ENCODE measurements at places on chromosomes 2 and 18.

DNA sequence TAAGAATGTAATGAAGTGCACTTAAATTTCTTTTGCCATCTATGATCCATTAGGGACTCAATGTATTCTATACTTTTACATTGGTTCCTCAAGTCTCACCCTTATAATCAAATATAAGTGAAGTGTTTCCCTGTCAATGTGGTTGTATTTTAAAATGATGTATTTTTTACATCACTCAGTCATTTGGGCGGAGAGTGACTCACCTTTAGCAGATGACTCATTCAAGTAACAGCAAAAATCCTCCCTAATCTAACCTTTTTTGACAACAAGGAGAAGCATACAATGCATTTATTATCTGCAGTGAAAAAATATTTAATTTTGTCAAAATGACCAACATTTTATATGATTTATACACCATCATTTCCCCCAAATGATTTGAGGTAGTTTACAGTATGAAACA is 94.4 kb downstream of the FANCL start:
- no peak for DNase-seq

- no peak for DNase-seq
These were observed 142.6 kb downstream of the DIS3L2 start for GRCh38 chr2:232104076-232104646.

DNA sequence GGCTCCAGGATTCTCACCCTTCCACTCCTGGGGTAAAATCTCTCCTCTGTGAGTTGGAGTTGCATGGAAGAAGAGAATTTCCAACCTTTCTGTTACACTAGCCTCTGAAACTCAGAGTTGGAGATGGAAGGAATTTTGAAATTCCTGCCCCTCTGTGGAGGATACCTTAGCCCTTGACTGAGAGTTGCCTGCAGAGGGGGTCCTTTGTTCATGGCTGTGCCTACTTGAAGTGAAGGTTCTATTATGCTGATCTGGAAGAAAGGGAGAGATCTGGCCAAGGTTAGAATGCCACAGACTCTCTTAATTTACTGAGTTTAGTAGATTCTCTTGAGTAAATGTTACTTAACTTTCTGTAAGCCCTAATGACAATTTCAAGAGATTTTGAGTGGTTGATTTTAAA is 626.6 kb upstream of the GYPC start:
- DNase-seq = no peak

DNA sequence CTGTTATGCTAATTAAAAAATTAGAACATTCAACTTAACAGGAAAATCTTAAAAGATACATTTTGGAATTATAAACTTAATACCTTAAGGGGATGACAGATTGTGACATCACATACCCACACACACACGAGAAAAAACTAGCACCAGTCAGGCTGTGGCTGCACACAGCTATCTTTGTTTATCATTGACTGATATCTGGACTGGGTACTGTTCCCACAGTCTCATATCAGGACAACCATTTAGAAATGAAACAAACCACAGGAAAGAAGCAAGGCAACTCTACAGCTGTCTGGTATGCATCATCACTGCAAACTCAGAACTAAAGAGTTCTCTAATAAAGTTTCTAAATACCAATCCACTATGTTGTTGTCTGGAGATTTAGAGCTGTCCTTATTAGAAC is 210.9 kb upstream of the SMAD7 start:
- DNase-seq = no peak

- DNase-seq = no peak
These were observed 63.6 kb downstream of the ZBTB7C start for GRCh38 chr18:48345596-48345995.

- no peak for DNase-seq
These were observed 147.7 kb upstream of the PKDCC start for GRCh38 chr2:41900101-41900577.

DNA sequence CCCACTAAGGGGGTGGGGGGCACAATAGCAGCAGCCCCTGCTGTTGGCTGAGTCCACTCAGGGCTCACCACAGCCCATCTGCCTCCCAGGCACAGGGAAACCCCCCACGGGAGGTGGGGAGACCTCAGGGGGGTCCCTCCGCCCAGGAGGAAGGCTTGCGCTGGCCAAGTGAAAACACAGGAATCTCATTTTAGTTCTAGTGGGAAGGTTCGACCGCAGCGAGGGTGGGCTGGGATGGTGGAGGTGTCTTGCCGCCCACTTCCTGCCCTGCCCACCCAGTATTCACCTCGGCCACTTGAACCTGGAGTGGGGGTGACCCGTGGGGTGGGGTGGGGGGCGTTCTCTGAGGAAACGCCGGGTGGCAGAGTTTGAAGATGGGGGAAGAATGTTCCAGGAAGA is 6.9 kb upstream of the BOK start:
- DNase-seq = no peak

GRCh38 chr2:64283641-64284361 is 139.6 kb upstream of the PELI1 start:
- no peak for DNase-seq

DNA sequence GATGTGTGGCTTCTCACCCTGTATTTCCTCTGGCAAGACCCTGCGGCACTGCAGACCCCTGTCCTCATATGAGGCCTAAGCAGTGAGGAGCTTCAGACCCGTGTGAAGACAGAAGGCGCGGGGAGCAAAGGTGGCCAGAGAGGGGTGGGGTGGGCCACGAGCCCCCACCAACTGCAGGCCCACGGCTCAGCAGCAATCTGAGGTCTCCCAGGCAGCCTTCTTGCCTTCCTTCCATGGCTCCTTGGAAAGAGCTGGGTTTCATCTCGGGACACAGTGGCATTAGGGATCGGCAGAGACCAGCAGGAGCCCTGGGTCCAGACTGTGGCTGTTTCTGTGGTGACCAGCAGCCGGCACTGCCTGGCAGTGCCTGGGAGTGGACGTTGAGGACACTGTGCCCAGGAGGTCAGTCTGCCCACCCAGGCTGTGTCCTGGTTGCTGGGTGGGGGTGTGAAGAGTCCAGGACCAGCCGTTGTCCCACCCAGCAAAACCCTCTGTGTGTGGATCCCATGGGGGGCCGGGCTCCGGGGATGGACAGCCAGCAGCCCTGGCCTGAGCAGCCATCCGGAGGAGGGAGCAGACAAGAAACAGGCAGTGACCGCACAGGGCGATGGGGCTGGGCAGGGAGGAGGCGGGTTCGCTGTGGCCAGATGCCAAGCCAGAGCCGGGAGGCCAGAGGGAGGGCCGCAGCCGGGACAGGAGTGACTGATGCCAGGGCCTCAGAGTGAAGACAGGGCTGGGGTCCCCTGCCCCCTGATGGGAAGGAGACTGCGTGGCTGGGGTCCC is 73.8 kb downstream of the RRM2 start:
- DNase-seq = no peak

- DNase-seq = peak; percentile 11
These were observed 321.4 kb upstream of the MMADHC start for GRCh38 chr2:149908726-149909683.

DNA sequence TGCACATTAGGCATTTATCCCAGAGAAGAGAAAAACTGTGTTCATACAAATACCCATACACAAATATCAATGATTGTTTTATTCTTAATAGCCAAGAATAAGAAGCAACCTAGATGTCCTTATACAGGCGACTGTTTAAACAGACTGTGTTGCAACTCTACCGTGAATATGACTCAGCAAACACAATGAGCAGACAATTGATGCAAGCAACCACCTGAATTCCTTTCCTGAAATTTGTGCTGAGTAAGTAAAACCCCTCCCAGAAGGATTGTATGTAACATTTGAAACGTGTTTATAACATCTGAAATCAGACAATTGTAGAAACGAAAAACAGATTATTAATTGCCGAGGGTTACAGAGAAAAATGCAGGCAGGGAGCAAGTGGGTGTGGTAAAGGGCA is 621.9 kb upstream of the SOX11 start:
- DNase-seq = no peak

DNA sequence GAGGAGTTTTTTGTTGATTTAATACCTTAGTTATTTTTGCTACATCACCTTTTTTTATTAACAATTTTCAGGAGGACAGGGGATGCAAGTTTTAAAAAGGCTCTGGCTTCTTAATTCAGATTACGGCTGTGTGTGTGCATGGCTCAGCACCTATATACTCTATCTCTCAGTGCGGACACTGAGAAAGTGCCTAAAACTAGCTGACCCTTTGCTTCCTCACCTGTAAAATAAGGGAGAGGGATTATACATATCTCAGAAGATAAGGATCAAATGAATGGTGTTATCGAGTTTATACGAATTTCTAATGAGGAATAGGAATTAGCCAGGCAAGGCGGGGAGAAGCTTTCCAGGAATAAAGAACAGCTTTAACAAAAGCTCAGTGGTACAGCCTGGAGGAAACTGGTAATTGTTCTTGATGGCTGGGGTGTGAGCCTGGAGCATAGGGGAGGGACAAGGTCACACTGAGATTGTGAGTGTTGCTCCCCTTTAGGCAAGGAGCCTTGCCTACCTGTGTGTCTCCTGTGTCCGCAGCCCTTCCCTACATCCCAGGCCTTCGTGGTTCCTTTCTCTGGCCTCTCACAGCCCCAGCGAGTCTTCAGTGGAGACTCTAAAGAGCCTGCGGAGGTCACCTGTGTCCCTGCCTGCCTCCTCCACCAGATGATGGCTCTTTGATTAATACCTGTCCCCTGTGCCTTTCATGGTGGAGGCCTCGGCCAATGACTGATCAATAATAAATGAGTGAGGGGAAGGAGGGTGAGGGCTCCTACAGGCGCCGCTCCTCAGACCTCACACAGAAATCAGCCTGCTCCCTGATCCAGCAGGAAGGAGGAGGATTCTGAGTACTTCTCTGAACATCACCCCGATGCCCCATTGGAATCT is 92.7 kb downstream of the DDX1 start:
- no peak for DNase-seq

DNA sequence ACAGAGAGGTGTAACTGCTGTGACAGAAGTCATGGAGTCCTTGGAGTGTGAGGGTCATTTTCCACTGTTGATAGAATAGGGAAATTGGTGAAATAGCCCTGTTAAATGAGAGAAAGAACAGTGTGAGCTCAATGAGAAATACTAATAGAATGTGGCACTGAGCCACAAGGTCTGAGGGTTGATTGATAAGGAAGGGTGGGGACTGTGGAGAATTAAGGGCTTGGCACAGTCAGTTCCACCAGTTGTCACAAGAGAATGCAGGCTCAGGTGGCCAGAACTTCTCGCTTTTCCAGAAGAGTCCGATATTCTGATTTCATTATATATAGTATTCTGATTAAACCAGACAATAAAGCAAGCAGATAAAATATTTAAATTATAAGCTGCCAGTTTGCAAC is 9.1 kb upstream of the IL1RN start:
- DNase-seq = no peak

- DNase-seq = no peak
These were observed 246.7 kb downstream of the SMAD2 start for GRCh38 chr18:47683774-47684173.

- DNase-seq = no peak
These were observed 20.6 kb upstream of the ZNF804A start for GRCh38 chr2:184577743-184578142.

GRCh38 chr2:63051042-63051794 is 588 bp downstream of the OTX1 start:
- DNase-seq = no peak

GRCh38 chr18:24530630-24531111 is 70.2 kb downstream of the HRH4 start:
- DNase-seq = no peak

- DNase-seq = no peak
These were observed 98.6 kb downstream of the AAK1 start for GRCh38 chr2:69544951-69545350.

GRCh38 chr2:45614871-45615415 is 3.9 kb upstream of the SRBD1 start:
- DNase-seq = no peak

DNA sequence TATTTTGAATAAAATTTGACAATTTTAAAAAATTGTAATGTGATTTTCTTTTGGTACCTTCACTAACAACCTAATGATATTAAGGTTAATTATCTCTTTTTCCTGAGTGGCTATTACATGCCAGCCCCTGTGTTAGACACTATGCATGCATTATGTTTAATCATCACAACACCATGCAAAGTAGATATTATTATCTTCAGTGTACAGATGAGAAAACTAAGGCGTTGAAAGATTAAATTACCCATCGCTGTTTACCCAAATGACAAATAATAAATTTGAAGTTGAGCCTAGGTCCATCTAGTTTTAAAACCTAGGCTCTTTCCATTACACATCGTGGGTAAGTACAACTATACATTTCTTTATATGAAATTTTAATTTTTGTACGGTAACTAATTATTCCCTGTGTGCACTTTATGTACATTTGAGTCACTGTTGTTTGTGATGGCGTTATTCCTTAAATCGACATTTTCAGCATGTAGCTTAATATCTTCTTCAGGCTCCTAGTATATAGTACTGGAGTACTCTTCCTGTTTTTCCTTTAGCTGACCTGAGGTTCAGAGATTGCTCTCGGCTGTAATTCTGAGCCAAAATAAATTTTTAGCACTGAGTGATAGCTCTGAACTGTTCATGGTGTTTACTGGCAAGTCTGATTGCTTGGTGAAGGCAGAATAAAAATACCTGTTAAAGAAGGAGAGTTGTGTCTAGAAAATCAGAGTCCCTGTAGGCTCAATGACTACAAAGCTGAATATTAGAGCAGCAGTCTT is 13.9 kb upstream of the MBD2 start:
- no peak for DNase-seq

- DNase-seq = no peak
These were observed 177.6 kb downstream of the SLC8A1 start for GRCh38 chr2:40274270-40274669.

GRCh38 chr18:10040287-10041011 is 126.6 kb downstream of the VAPA start:
- DNase-seq = no peak

DNA sequence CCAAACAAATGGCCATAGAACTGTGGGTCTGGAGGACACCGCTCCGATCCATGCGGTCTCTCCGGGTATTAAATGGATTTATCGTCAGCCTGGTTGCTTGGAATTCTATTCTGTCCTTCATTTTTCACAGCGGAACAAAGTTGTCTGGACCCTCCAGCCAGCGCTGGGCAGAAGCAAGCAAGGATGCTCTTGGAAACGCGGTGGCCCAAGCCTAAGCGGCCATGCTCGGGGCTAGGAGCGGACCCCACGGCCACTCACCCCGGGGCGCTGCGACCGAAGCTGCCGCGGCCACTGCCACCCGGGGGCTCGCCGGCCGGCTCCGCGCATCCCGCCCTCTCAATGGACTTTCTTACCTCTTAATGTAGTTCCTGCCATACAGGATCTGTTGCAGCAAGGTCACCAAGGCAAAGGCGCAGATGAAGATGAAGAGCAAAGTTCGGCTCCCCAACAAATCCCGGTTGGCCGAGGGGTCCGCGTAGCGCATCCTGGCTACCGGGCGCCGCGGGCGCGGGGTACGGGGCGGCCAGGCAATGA is 761 bp downstream of the ST8SIA5 start:
- no peak for DNase-seq
